ENCODE measurements at places on chromosomes 7 and 10. TPM values are rescaled to one million over a fixed set of nuclear protein-coding genes. Genes with fewer than 3 reads are reported as not detected.

The ARMC3 gene
- 0.23 TPM for total RNA-seq

DNA sequence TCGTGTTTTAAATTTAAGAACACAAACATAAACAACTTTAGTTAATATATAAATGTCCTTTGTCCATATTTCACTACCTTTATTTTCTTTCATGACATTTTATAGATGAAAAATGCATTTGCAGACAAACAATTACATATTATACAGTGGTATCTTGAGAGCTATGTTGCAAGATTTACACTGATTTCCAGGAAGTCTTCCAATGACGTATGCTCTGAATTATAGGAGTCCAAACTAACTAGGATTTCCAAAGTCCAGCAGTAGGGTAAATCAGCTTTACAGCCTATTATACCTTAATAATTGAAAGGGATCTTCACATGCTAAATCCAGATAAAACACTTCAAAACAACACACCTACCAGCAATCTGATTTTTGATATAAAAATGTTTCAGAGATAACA lies 69.4 kb downstream of the HYCC1 start:
- no peak for DNase-seq

- DNase-seq = no peak
Measured at GRCh38 chr7:51126813-51127617, 189.6 kb downstream of the COBL start.

The KCNK18 gene
- not detected for total RNA-seq

The RASSF4 gene
- 14.5 TPM for total RNA-seq

- DNase-seq = no peak
Measured at GRCh38 chr7:69515495-69516212, 82.6 kb upstream of the AUTS2 start.

DNA sequence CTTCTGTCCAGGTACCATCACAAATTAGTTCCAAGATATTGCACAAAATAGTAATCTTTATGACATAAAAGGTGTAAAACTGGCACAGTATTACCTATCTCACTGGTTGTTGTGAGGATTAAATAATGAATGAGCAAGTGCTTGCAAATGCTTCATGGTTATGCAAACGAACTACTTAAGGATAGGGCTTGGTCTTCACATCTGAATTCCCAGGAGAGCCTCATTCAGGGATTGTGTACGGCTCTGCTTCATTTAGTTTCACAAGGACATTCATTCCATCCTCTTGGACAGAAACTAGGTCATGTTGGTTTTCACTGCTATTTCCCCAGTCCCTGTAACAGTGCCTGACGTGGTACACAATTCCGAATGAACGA lies 12.1 kb downstream of the ABCA13 start:
- no peak for DNase-seq

GRCh38 chr7:153590136-153590535 lies 462.1 kb upstream of the DPP6 start:
- DNase-seq = no peak

GRCh38 chr10:24202181-24202570 lies 6.8 kb upstream of the KIAA1217 start:
- no peak for DNase-seq

GRCh38 chr10:60777696-60778213 lies 523 bp upstream of the CDK1 start:
- no peak for DNase-seq

The SLC26A3 gene
- not detected for total RNA-seq

- DNase-seq = no peak
Measured at GRCh38 chr7:31192986-31193385, 140.9 kb downstream of the ADCYAP1R1 start.

DNA sequence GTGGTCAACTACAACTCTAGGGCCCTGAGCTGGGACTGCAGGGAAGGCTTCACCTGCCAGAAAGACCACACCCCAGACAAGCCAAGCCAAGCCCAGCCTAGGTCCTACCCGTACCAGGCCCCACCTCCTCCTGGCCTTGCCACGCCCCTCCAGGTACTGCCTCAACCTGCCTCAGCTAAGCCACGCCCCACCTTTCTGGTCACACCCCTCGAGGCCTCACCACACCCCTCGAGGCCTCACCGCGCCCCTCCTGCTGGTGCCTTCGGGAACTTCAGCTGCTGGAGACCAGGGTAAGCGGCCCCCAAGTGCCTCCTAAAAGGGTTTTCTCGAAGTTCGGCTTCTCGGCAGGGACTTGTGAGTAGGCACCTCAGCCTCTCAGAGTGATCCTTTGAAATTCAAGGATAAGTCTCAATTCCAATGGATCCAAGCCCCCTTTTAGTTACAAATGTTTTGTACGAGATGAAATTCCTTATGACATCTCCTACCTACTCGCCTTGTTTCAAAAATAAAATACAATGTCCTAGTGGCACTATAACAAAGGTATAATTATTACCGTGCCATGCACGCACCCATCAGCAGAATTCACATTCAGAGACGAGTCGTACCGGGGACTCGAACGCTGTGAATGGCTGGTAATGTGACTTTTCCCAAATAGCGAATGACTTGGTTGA lies 171.2 kb downstream of the ARHGAP21 start:
- DNase-seq = no peak

GRCh38 chr10:132450825-132451505 lies 54.0 kb downstream of the PWWP2B start:
- DNase-seq = no peak

The IGF2BP3 gene
- total RNA-seq = 49.3 TPM

DNA sequence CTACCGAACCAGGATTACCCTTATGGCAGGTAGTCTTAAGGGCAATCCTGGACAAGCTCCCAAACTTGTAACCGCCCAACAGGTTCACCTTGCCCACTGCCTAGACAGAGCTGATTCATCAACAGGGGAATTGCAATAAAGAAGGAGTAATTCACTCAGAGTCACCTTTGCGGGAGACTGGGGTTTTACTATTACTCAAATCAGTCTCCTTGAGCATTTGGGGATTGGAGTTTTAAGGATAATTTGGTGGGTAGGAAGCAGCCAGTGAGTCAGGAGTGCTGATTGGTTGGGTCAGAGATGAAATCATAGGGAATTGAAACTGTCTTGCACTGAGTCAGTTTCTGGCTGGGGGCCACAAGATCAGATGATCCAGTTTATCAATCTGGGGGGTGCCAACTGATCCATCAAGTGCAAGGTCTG lies 25.3 kb downstream of the HK1 start:
- DNase-seq = no peak

The INHBA gene
- total RNA-seq = 8.9 TPM

- DNase-seq = no peak
Measured at GRCh38 chr7:3215624-3216585, 85.1 kb upstream of the SDK1 start.

- DNase-seq = no peak
Measured at GRCh38 chr7:95632609-95633008, 36.3 kb upstream of the PDK4 start.

The FBXL13 gene
- total RNA-seq = 0.51 TPM

DNA sequence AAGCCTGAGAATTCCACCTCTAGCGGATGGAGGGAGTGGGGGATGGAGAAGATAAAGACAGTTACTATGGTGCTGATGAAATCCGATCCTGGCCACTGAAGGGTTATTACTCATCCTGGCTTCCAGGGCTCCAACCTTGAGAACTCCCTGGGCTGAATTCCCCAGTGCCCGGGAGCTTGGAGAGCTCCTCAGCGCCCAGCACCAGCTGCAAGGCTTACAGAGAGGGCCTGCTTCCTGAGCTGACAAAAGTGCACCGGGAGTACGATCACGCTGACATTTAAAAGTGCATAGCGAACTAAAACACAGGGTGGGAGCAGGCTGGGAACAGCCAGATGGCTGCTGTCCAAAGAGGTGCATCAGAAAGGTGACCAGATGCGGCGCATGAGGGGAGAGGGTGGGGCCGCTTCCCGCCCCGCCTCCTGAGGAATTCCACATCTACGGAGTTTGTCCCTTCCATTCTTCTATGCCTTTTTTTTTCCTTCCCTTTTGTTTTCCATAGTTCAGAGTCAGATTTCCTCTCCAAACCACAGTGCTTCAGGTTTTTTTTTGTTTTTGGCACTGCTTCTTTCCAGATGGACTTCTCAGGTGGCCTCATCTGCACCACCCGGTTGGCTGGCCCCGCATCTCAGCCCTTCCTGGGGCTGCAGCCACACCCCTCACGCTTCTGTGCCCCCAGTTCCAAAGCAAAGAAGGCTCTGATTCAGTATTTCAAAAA lies 62.4 kb upstream of the MKRN1 start:
- peak; percentile 47 for DNase-seq

The PHTF2 gene
- total RNA-seq = 7.7 TPM

DNA sequence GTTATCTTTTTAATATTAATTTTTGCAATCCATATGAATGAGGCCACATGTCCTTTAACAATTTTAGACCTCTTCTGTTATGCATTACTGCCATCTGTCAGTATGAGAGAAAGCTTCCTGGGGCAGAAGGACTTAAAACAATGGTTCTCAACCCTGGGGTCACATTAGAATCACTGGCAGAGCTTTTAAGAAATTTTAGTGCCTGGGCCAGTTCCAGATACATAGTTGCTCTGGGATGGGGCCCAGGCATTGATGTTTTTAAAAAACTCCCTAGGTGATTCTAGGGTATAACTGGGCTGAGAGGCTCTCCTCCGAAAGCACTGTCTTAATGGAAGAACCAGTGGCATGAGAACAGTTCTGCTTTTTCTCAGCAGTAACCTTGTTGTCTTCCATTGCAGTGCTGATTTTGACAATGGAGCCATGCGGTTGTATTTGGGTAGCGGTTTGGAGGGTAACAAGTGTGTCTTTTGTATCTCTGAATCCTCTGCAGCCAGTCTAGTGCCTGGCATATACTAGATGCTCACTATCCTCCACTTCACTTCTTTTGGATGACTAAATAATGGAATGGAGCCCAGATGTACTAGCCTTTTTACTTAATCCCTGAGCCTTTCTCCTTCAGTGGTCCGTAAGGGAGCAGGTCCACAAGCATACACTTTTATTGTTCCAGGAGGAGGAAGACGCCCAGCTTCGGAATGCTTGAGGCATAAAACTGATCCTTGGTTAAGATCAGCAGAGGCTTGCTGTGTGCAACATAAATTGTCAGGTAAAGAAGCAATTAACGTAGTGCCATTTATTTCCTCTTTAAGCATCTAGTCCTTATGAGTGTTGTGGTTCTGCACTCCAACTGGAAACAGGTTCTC lies 227.1 kb downstream of the AUTS2 start:
- no peak for DNase-seq

The SLC13A1 gene
- total RNA-seq = not detected

GRCh38 chr10:123993534-123994416 lies 99.6 kb downstream of the CHST15 start:
- DNase-seq = no peak

DNA sequence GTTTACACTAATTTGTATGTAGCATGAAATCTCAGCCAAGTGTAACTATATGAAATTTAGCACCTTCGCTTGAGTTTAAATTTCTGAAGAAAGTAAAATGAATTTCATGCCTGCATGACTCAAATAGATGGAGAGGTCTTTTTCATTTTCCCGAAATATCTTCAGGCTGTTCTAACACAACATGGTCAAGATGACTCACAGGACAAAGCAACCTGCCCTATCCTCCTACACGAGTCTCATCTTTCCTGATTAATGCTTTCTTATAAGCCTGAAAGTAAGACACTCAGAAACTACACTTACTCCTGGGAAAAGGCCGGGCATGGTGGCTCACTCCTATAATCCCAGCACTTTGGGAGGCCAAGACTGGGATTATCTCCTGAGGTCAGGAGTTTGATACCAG lies 41.2 kb downstream of the CH25H start:
- no peak for DNase-seq

The DMBT1 gene
- total RNA-seq = not detected

DNA sequence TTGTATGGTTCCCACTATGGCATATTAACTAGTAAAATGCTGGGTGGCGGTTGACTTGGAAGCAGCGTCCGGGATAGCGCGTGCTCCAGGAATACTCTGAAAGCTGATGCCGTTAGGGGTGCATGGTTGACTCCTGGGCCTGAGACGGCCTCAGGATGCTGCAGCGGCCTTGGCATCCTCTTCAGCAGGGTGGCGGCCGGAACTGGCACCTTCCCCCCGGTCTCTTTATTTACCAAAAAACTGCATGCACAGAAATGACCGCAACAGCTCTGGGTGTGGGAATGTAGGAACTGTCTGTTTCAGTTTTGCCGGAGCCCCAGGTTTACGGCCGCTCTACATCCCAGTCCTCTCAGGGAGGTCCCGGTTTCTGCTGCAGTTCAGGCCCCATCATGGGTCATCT lies 28.8 kb downstream of the PFKP start:
- no peak for DNase-seq

DNA sequence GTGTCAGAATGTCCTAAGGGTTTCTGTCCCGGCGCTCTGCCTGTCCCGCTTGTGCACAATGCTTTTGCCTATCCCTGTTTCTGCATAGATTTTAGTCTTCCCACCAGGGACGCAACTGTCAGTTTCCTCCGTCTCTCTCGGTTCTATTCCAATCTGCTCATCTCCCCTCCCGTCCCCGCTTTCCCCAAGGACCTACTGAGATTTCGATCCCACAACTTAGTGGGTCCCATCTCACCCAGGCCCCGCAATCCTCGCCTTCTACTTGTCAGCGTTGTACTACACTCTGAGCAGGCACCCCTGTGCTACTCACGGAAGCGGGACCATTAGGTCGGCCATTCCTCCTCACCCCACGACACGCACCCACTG lies 519 bp upstream of the ZNF655 start:
- DNase-seq = no peak

GRCh38 chr7:16484453-16485158 lies 19.1 kb upstream of the SOSTDC1 start:
- DNase-seq = peak; percentile 12

DNA sequence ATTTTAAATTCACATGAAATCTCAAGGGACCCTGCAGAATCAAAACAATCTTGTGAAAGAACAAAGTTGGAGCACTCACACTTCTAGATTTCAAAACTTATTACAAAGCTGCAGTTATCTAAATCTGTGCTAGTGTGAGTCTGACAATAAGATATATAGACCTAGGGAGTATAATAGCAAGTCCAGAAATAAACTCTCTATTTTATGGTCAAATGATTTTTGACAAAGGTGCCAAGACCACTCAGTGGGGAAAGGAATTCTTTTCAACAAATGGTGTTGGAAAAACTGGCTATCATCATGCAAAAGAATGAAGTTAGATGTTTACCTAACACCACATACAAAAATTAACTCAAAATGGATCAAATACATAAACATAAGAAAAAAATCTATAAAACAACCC lies 68.2 kb downstream of the TFEC start:
- DNase-seq = no peak

The GOLGA7B gene
- 0.12 TPM for total RNA-seq

The LMBR1 gene
- total RNA-seq = 27.5 TPM

GRCh38 chr7:157609932-157610640 lies 273.3 kb downstream of the DNAJB6 start:
- no peak for DNase-seq

The TMEM196 gene
- not detected for total RNA-seq

DNA sequence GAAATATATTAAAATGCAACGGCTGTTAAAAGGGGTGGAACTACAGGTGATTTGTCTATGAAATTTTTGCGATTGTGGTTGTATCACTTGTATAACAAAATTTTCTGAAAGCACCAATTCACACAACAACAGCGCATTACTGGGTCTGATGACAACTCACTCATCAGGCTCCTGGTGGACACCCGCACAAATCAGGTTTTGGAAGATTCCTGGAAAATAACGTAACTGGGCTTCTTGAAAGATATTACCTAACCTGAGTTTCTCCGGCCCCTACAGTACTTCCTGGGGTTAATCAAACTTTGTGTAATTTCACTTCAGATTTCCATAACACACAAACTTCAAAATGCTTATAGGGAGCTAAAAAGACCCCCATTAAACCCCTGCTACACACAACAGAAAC lies 7.6 kb downstream of the SNX8 start:
- DNase-seq = no peak

The NME8 gene
- not detected for total RNA-seq

- DNase-seq = no peak
Measured at GRCh38 chr10:109454691-109455090, 468.6 kb downstream of the XPNPEP1 start.

Data from epithelial cell of proximal tubule (primary cell).